ENCODE measurements at places on chromosomes 7 and 10. TPM values are rescaled to one million over a fixed set of nuclear protein-coding genes. Genes with fewer than 3 reads are reported as not detected.

ZNF487 gene
- total RNA-seq, result 2.0 TPM

DNA sequence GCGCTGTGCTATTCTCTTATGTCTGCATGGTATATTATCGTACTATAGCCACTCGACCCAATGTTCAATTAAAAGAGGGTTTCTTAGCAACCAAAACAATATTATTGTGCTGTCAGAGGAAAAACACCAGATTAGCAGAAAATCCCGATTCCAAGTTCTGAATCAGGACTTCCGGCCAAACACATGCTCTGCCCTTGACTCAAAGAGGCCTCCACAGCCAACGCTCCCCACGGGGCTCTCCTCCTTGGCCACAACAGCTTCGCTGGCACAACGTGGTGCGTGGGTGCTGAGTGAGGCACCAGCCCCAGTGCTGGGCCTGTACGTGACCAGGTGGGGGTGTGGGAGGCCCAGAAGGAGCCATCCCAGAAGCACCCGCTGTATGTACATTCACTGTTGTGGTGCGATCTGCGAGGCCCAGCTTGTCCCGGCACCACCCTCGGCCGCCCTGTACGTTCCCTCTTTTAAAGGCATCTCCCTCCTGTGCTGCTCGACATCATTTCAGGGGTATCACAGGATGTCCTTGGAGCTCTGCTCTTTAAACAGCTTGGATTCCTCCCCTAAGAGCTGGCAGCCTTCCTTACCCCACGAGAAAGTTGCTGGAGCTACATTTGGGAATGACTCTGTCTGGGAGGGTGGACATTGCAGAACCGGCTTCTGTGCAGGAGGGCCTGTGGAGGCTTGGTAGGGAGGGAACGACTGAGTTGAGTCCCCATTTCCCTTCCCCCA, 736.2 kb downstream of the PARD3 start:
- H3K27me3 ChIP-seq, result no peaks in the 10 kb centered on the region
- no peaks in the 10 kb centered on the region for H3K4me1 ChIP-seq
- H3K36me3 ChIP-seq, result no peaks in the 10 kb centered on the region
- no peak for DNase-seq

DNA sequence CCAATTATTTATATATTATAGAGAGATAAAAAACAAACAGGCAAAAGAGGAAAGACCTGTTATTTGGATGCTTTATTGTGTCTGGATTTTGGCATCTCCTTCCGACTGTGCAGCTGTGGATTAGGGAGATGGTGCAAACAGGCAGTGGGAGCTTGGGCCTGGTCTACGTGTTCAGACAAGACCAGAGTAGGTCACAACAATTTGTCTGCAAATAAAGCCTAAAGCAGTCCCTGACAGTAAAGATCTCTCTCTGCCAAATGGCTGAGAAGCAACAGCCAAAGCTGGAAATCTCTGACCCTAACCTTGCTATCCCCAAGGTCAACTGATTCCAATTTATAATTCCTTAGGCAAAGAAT, 82.0 kb downstream of the ABLIM1 start:
- H3K27ac ChIP-seq, result no peak overlapping the region
- peaks cover 2% of the 10 kb centered on the region for H3K27me3 ChIP-seq
- H3K36me3 ChIP-seq, result no peaks in the 10 kb centered on the region
- no peak overlapping the region for H3K4me3 ChIP-seq

GRCh38 chr10:1287487-1287886, 231.3 kb downstream of the WDR37 start:
- peaks cover 5% of the 10 kb centered on the region for H3K27me3 ChIP-seq
- no peak overlapping the region for H3K27ac ChIP-seq
- H3K36me3 ChIP-seq, result no peaks in the 10 kb centered on the region
- H3K4me3 ChIP-seq, result no peak overlapping the region

DNA sequence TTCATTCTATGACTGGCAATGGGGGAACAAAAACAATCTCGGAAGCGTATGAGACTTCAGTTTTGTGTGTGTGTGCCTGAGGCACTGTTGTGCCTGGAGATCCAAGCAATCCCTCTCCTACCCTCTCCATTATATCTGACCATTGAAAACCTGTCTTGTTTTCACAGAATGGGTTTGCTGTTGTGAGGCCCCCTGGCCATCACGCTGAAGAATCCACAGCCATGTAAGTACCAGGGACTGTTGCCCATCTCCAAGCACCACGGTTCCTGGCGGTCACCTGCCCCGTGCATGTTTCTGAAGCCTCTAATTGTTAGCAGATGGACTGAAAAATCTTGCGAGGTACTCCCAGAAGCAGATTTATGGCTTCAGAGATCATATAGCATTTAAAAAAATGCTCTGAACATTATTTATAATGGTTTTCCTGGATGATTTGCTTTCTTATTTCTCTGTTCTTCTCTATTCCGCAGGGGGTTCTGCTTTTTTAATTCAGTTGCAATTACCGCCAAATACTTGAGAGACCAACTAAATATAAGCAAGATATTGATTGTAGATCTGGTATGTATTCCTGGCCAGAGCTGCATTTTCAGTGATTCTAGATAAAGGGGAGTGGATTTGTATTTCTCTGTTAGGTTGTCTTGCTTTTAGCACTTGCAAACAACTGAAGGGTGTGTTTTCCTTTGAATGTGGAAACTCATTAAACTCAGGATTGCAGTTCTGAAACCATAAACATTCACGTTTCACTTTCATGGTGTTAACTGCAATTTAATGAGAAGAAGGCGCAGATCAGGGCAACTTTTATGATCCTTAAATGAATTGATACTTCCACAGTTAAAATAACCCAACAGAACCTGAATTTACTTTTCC, 288.2 kb downstream of the TWIST1 start:
- no peaks in the 10 kb centered on the region for H3K27me3 ChIP-seq
- H3K4me1 ChIP-seq, result peaks cover 3% of the 10 kb centered on the region
- no peak overlapping the region for H3K27ac ChIP-seq
- DNase-seq, result no peak

- no peak overlapping the region for H3K27ac ChIP-seq
- no peak overlapping the region for H3K4me3 ChIP-seq
- peaks cover 48% of the 10 kb centered on the region for H3K36me3 ChIP-seq
- H3K4me1 ChIP-seq, result peaks cover 39% of the 10 kb centered on the region
Measured at GRCh38 chr10:63217120-63217605, 84.0 kb downstream of the NRBF2 start.

DNA sequence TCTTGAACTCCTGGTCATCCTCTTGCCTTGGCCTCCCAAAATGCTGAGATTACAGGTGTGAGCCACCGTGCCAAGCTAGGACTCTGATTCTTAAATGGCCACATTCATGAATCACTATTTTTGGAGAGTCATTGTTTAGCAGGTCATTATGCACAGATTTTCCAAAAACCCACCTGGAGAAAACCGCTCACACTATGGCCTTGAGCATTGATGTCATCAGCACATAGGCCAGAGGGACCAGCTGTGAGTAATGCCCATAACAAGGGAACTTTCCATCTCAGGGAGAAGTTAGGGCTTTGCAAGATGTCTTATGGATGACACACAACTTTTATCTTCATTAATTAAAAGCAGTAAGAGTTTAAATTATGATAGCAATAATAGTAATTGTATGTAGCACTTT, 86.4 kb upstream of the KIF5B start:
- H3K4me1 ChIP-seq, result peaks cover 18% of the 10 kb centered on the region
- H3K36me3 ChIP-seq, result peaks cover under 1% of the 10 kb centered on the region
- no peak overlapping the region for H3K4me3 ChIP-seq
